ENCODE measurements at places on chromosomes 1 and 21.

DNA sequence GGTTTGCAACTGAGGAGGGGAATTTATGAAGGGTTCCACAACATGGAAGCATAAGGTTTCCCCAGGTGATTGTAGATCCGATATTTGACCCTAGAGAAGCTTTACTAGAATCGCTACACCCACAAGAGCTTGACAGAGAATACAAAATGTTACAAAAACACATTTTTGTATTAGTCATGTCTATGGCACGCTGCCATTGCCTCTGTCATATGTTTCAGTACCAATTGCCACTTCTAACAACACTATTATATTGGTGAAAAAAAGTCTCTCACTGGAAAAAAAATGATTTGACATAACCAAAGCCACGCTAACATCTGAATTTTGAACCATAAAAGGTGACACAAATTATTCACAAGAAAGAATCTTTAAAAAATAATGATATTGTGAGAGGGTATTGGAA, 214.5 kb downstream of the KCNT2 start:
- DNase-seq, result no peak

- no peak for DNase-seq
Measured at GRCh38 chr21:20016435-20017005, 981.7 kb upstream of the NCAM2 start.

DNA sequence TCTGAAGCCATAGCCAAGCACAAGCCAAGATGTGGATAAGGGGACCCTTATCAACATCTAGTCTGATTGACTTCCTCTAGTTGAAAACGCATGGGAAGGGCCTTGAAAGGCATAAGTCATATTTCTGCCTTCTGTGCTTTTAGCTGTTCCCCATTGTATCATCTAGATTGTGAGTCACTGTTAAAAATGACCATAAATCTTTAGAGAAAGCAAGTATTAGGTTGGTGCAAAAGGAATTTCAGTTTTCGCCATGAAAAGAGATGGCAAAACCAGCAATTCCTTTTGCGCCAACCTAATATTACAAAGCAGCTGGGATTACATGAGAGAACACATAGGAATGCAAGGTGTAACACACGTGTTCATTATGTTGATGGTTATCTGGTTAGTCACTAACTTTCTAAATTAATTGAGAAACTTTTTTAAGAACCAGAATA, 63.6 kb downstream of the CLIC6 start:
- DNase-seq, result no peak

DNA sequence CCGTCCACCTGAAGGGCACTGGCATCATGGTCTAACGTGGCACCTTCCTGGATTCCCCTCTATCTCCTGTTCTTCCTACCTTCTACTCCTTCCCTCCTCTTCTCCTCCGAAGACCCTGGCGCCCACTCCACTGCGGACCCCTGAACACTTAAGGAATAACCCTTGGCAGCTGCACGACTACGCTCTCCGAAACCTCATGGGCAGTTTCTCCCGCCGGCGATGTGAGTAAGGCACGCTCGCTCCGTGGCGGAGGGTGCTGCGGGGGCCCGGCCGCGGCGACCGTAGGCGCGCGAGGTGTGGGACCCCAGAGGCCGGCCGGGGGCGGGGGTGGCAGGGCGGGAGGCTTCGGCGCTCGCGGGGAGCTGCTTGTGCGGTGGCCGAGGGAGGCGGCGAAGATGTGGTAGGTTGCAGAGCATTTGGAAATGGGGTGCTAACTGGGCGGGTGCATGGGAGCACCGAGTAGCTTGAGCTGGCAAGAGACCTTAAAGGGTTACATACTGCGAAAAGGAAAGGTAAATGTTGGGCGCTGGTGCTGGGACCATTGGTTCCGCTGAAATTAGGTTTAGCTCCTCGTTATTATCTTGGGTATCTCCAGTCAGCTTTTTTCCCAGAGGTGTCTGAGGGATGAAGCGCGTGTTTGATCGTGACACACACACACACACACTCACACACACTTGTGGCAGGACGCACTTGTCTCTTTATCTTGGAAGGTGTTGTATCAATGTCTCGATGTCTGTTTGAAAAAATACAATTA, 876 bp downstream of the LRRC7 start:
- DNase-seq, result no peak

GRCh38 chr1:150612014-150612345, 17.4 kb downstream of the ENSA start:
- DNase-seq, result no peak

- no peak for DNase-seq
Measured at GRCh38 chr21:43575473-43575844, 83.8 kb downstream of the HSF2BP start.

- DNase-seq, result no peak
Measured at GRCh38 chr1:40312238-40313205, 4.6 kb downstream of the COL9A2 start.

DNA sequence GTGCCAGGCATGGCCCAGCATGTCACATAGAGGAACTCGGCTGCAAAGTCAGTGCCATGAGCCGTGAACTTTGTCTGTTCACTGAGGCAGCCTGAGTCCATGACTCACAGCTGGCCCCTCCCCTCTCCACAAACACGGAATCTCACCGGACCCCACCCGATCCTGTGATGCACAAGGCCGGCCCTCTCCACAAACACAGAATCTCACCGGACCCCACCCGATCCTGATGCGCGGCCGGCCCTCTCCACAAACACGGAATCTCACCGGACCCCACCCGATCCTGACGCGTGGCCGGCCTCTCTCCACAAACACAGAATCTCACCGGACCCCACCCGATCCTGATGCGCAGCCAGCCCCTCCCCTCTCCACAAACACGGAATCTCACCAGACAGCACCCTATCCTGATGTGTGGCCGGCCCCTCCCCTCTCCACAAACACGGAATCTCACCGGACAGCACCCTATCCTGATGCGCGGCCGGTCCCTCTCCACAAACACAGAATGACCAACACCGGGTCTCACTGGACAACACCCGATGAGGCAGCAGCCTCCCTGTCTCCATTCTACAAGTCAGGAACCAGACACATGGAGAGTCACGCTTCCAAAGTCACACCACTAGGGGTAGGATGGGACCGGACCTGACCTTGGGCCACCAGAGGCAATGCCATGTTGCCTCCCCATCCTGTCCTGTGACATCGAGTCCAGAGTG, 39.6 kb upstream of the GPR153 start:
- DNase-seq, result no peak

DNA sequence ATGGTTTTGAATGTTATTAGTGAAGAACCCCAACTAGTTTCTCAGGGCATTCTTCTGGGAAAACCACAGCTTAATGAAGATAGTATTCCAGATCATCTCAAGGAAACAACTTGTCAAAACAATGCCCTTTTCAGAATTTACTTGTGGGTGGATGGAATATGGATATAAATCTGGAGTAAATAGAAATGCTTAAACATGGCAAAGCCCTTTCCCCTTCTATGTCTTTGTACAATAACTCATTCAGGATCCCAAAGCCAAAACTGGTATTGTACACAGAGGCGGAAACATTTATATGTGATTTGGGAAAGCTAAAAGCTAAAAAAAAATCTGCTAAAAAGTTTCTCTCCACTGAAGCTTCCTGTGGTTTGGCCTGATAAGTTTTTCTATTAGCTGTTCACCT, 55.5 kb upstream of the RGS5 start:
- no peak for DNase-seq

DNA sequence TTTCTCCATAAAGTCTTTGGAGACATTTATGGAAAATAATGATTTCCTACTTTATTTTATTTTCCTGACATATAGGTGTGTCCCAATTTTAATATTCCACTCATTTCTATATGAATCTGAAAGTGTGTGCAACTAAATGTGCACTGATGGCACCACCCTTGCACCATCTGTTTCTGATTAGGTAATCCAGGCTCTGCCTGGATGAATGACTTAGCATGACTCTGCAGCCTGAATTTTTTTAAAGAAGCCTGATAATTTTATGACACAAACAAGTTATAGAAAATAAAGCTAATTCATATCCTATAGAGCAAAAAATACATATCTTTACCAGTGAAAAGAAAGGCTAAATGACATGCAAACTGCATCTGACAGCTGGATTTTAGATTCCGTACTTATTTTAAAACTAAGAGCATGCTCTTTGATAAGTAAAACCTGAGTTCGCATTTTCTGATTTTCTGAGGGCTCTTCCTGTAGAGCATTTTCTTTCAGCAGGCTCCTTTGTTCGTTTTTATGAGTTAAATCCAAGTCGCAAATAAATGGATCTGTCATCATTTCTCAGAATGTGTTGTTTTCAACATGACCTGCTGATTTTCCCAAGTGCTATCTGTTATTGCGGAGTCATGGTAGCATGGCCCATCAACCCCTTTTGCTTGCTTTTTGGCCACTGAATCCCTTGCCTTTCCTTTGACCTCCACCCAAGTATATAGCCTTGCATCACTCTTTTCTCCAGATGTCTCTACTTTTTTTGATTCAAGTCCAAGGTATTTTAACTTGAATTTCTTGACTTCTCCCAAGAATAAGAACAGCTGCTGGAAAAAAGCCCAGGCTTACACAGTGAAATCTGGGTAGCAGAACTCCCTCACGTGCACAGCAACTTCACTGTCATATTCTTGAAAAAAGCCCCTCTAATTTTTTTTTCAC, 52.8 kb upstream of the LYPLAL1 start:
- DNase-seq, result peak; percentile 25

DNA sequence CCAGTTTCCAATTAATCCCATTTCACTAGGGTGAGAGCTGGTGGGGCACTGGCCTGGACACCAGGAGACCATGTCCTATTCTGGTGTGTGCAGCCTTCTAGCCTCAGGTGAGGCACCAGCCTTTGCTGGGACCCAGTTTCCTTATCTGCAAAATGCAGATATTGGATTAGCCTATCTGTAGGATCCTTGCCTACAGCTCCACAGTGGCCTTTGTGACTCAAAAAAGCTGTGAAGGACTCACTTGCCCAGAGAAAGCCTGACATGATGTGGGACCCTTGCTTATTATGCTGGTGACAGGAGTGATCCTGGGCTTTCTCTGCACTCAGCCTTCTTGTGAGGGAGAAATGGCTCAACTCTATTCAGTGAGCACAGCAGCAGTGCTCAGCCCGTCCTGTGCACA, 32.3 kb downstream of the TENT5C start:
- no peak for DNase-seq

DNA sequence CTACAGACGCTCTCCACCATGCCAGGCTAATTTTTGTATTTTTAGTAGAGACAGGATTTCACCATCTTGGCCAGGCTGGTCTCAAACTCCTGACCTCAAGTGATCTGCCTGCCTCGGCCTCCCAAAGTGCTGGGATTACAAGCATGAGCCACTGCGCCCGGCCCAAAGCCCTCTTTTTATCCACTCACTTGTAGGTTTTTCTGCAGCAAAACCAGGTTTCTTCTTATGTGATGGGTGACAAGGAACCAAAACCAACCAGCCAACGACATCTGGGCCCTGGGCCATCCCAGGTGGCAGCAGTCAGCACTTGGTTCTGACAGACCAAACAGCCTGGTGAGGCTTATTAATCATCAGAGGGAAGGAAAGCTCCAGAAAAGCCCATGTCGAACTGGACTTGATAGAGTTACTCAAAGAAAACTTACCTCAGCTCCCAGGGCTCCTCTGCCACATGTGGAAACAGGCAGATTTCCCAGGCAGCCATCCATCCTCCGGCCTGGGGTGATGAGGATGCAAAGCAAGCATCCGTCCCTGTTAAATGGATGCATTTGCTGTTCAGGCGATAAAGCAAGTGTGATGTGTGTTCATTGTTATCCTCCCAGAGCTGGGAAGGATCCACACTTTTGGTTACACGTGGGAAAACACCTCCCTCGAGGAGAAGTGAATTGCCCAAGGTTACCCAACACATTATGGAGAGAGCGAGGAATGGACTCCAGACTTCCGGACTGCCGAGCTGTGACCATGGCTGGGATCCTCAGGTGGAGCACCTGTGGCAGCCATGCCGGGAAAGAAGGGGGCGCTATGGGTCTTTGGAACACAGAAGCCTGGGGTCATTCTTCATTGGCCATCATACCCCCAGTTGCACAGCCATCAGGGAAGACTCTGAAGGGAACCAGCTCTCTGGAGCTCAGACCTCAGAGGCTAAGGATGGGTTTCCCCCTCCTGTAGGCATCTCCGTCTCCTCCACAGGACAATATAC, 118.8 kb downstream of the HUNK start:
- DNase-seq, result no peak

- DNase-seq, result no peak
Measured at GRCh38 chr1:26582053-26582835, 52.7 kb downstream of the RPS6KA1 start.

DNA sequence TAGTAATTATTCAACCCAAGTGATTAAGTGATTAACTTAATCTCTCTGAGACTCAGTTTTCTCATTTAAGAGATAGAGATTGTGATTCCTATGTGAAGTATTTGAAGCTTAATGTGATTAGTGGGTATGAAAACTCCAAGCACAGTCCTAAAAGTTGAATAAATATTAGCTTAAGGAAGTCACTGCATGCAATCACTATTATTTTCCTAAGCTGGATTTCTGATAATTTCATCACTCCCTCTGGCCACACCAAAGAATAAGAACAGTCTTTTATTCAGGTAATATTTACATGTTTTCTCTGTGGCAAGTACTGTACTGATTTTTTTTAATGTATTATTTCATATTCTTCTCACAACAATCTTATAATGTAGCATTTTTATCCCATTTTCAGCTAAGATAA, 31.1 kb downstream of the CD55 start:
- DNase-seq, result no peak

- no peak for DNase-seq
Measured at GRCh38 chr1:64631346-64632034, 113.4 kb upstream of the RAVER2 start.

DNA sequence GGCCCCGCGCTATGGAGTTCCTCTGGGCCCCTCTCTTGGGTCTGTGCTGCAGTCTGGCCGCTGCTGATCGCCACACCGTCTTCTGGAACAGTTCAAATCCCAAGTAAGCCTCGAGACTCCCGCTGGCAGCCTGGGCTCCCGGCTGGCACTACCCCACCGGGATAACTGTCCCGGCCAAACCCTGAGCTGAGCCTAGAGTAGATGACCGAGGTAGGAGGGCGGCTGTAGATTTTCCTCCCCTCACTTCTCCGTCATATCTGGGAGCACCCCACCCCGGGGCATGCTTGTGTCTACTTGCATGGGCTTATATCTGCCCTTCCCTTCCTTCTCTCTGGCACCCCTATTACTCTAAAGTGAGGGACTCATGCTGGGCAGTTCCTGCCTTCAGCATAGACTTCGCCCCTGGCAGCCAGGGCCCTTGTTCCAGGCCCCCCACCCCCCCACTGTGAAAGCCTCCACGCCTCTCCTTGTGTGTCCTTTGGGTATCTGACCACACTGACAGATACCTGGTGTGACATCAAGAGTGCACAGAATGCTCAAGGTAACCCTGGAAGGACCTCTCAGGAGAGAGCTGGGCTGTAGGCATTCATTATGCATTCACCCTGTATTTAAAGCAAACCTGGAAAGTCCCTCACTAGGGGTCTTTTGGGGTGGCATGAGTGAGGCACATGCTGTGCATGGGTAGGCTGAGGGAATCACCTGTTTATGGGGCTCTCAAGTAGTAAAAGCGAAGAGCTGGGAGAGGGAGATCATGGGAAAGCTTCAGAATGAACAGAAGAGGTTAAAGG, 485 bp downstream of the EFNA1 start:
- no peak for DNase-seq

GRCh38 chr1:24735509-24736375, 9.5 kb upstream of the CLIC4 start:
- DNase-seq, result no peak

- DNase-seq, result no peak
Measured at GRCh38 chr21:42340187-42341050, 10.4 kb downstream of the TFF2 start.

GRCh38 chr1:221800831-221801230, 58.9 kb upstream of the DUSP10 start:
- DNase-seq, result no peak
